NCI-H1930 (cell line): ENCODE measurements at places on chromosomes 5 and 9.

GRCh38 chr5:139696894-139697658 lies 48.9 kb downstream of the CXXC5 start:
- DNase-seq, result no peak

DNA sequence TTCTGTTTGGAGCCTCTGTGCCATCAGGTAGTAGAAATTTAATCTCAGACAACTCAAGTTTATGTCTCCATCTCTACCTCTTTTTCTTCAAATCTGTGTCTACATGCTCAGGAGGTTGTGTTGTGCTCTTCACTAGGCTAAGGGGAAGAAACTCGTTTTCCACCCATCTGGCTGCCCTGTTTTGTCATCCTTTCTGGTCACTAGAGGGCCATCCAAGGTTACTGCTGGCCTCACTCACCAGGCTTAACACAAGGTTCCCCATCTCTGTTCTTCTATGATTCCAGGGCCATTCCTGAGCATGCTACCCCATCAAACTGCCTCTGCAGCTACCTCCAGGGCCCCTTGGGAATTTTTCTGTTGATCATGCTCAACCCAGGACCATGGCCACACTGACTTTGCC lies 213.3 kb upstream of the FBXL7 start:
- no peak for DNase-seq

- no peak for DNase-seq
Measured at GRCh38 chr5:62920856-62921255, 342.2 kb downstream of the LRRC70 start.

GRCh38 chr5:1519631-1520210 lies 4.0 kb downstream of the LPCAT1 start:
- no peak for DNase-seq

GRCh38 chr5:156755421-156756087 lies 94.5 kb upstream of the PPP1R2B start:
- DNase-seq, result no peak

DNA sequence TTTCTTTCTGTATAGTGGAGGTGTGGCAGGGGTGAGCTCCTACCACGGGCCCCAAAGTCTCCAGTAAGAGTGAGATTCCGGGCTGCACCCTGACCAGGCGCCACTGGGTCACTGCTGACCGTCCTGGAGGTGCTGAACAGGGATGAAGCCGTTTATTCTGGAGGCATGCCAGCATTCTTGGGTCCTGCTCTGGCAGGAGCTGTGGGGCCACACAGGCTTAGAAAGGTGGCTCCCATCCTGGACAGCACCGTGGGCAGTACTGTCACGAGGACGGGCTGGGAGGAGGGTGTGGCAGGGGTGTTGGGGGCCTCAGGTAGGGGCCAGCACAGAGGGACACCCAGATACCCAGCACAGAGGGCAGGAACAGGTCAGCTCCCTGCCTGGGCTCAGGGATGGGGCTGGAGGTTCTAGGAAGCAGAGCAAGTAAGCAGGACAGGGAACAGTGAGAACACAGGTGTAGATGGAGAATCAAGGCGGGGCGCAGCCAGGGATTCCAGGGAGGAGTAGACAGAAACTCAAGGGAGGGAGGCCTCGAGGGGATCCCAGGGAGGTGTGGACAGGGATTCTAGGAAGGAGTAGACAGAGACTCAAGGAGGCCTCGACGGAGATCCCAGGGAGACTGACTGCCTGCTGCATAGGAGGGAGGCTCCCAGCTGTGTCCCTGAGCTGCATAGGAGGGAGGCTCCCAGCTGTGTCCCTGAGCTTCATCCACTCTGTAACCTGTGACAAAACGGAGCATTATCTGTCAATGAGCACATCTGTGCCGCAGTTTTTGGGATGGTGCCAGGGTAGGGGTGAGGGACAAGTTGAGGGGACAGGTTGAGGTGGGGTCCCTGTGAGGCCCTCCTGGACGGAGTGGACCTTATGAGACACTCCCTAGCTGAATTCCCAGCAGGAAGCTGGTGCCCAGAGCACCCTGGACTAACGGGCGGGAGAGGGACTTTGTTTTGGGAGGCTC lies 1.1 kb upstream of the PLEKHG4B start:
- no peak for DNase-seq

- DNase-seq, result no peak
Measured at GRCh38 chr5:5326115-5326758, 96.2 kb upstream of the ICE1 start.

GRCh38 chr9:4923580-4924544 lies 61.2 kb upstream of the JAK2 start:
- DNase-seq, result no peak

DNA sequence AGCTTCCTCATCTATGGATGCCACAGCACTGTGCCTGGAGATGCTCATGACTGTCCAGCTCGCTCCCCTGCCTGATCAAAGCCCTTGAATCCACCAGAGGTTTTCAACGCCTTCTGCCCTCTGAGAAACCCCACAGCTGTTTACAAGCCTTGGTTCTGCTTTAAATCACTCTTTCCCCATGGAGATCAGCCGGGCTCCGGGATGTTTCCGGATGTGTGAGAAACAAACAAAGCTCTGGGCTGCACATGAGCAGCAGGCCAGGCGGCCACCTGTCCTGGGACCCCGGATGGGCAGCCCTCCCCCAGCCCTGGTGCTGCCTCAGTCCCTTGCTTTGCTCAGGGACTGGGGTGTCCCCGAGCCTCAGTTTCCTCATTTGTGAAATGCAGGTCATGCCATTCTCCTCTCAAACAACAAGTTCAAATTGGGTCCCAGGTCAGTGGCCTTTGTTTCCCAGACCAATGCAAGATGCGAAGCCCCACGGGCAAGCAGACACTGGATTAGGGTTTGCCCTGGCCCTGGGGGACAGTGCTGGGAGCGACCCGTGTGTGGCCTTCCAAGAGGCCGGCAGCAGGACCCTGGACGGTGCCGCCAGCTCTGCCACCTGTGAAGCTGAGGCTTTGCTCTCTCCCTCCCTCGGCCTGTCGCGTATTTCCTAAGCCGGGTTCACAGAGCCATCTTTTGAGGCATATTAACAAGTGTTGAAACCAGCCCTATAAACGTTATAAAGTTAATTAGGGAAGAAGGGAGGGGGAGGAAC lies 42.4 kb upstream of the PHYKPL start:
- DNase-seq, result no peak

DNA sequence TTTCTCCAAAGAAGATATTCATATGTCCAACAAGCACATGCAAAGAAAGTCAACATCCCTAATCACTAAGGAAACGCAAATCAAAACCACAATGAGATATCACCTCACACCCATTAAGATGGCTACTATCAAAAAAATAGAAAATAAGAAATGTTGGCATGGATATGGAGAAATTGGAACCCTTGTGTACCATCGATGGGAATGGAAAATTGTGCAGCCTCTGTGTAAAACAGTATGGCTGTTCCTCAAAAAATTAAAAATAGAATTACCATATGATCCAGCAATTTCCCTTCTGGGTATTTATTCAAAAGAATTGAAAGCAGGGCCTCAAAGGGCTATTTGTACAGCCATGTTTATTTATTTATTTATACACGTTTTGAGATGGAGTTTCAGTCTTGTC lies 43.0 kb upstream of the HRH2 start:
- DNase-seq, result no peak

- DNase-seq, result no peak
Measured at GRCh38 chr5:602466-603035, 9.6 kb upstream of the CEP72 start.

DNA sequence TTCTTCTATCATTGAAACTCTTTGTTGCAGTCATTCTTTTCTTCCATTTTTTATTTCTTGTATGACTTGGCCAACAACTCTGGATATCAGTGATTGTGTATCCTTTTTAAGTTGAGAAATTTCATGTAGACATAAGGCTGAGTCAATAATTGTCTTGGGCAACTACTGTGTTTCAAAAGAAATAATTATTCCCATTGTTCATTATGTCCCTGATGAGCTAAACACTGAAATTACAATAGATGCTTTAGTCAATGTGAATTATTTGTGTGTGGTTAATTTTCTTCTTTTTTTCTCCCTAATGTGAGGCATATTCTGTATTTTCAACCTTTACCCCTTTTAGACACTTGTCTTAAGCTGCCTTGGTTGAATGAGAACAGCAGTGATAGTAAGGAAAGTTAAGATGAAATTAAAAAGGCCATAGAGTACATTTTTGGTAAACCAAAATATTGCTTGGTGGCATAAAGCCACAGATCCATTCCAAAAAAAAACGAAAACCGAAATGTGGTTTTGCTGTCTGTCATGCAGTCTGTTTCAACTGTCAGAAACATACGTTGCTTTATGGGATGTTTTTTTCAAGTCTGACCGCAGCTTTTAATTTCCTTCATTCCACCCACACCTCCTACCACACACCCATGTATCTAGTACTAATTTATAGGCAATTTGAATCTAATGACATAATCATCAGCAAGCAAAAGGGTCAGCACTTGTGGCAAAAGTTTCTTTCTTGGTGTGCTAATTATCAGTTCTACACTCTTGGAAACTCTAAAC lies 21.1 kb downstream of the TLE4 start:
- no peak for DNase-seq

GRCh38 chr9:11701706-11702105 lies 991.5 kb upstream of the TYRP1 start:
- DNase-seq, result peak; percentile 4

GRCh38 chr9:115109486-115109885 lies 8.5 kb downstream of the TNC start:
- no peak for DNase-seq
